ENCODE measurements at places on chromosomes 6 and 20. TPM values are rescaled to one million over a fixed set of nuclear protein-coding genes. Genes with fewer than 3 reads are reported as not detected.

The SLC13A3 gene
- not detected for total RNA-seq

DNA sequence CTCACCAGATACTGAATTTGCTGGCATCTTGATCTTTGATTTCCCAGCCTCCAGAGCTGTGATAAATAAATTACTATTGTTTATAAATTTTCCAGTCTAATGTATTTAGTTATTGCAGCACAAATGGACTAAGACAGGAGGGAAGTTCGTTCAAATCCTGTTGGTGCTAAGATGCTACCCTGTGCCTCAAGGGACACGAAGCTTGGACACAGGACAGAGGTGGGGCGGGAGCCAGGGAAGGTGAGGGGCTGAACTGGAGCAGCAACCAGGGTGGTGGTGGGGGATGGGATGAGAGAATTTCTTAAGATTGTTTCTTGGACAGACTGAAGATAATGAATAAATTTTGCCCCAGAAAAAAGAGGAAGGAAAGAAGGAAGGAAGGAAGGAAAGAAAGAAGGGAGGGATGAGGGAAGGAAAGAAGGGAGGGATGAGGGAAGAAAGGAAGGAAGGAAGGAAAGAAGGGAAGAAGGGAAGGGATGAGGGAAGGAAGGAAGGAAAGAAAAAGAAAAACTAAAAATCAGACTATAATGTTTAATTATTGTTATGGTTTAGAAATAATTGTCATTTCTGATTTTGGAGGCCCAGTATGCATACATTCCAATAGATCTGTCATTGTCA is 127.2 kb downstream of the CDC5L start:
- no peaks in the 10 kb centered on the region for H3K4me1 ChIP-seq
- no peak overlapping the region for H3K27ac ChIP-seq
- H3K36me3 ChIP-seq, result no peaks in the 10 kb centered on the region
- H3K27me3 ChIP-seq, result peaks cover 4% of the 10 kb centered on the region
- no peak overlapping the region for H3K4me3 ChIP-seq

The PNPLA1 gene
- not detected for total RNA-seq

DNA sequence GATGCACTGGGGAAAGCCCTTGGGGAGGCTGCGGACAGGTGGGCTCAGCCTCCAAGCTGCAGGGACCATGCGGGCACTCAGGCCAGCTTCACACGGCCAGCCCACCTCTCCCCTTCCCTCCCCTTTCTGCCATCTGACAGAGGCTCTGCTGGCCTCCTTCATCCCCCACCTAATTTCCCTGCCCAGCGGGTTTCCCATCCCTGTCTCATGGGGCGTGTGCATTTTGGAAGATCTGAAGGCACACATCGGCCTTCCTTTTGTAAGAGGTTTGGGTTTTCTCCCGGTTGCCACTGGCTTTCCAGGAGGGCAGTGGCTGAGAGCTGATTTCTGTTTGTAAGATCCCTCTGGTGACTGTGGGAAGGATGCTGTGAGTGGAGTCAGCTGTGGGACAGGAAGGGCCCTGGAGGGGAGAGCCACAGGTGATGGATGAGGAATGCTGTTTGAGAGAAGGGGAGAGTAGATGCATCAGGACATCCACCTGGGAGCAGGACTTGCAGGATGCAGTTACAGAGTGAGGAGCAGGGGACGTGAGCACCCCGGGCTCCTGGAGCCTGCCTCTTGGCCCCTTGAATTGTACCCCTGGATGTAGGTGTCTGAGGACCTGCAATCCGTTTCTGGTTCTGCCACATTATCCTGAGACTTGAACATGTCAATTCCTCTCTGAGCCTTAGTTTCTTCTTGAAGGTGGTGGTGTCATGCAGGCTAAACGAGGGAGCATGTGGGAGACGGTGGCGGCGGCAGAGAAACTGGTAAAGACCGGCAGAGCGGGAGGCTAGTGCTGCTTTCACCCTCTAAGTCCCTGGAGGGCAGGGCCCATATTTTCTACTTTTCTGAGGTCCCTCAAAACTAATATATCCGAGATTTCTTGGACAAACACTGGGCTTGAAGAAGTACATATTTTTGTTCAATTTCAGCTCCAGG is 5.9 kb upstream of the TUBB1 start:
- DNase-seq, result no peak
- H3K36me3 ChIP-seq, result no peaks in the 10 kb centered on the region
- H3K27ac ChIP-seq, result no peak overlapping the region
- H3K4me1 ChIP-seq, result peaks cover 34% of the 10 kb centered on the region

- no peaks in the 10 kb centered on the region for H3K27me3 ChIP-seq
- H3K36me3 ChIP-seq, result no peaks in the 10 kb centered on the region
- no peak overlapping the region for H3K4me3 ChIP-seq
- H3K27ac ChIP-seq, result no peak overlapping the region
- no peak for DNase-seq
Observed at GRCh38 chr20:8060977-8061376, 41.4 kb upstream of the TMX4 start.

DNA sequence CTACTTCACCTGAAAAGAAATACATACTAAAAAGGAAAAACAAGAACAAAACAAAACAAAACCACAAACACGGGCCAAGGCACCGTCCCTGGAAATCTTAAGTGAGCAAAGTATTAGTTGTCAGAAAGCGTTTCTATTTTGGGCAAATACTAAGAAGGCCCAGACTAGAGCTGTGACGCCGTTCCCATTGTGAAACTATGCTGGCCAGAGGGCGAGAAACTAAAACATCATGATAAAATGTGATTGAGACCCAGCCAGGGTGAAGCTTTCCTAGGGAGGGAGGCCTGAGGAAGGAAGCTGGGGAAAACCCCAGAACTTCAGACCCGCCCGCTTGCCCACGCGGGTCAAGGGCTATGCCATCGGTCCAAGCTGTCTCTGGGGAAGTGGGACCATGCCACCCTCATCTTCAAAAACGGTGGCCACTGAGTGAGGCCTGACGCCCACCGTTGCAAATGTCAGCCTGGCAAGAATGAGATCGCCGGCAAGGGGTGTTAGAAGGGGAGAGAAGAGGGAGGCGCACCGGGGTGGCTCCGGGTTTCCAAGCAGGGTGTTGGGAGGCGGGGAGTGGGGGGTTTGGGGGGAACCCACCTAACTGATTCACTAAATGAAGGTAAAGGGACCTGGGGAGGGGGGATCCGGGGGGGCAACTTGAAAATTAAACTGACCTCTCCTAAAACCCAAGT is 1950.9 kb upstream of the DEFB115 start:
- no peaks in the 10 kb centered on the region for H3K27me3 ChIP-seq
- H3K36me3 ChIP-seq, result no peaks in the 10 kb centered on the region
- no peak for DNase-seq
- no peak overlapping the region for H3K4me3 ChIP-seq
- no peaks in the 10 kb centered on the region for H3K4me1 ChIP-seq
- H3K27ac ChIP-seq, result no peak overlapping the region

The RUNX2 gene
- 25.8 TPM for total RNA-seq

The CASP8AP2 gene
- 31.3 TPM for total RNA-seq

- no peaks in the 10 kb centered on the region for H3K27me3 ChIP-seq
- DNase-seq, result no peak
- no peak overlapping the region for H3K27ac ChIP-seq
- no peaks in the 10 kb centered on the region for H3K36me3 ChIP-seq
Observed at GRCh38 chr6:22940581-22941290, 371.4 kb downstream of the HDGFL1 start.

DNA sequence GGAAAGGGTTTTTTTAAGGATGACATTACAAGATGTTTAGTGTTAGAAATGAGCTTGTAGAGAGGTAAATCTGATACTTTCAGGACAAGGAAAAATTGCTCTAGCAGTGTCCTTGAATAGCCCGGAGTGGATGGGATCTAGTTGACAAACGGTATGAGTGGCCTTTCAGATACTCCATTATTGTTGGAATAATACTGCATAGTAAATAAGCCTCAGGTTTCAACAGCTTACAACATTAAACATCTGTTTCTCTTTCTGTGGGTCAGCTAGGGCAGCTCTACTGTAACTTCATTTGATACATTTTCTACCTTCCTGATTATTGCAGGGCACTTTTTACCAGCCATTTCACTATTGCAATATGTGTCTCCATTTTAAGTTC is 118.0 kb downstream of the B3GAT2 start:
- no peak overlapping the region for H3K4me3 ChIP-seq
- H3K27ac ChIP-seq, result no peak overlapping the region
- H3K27me3 ChIP-seq, result no peaks in the 10 kb centered on the region
- H3K36me3 ChIP-seq, result no peaks in the 10 kb centered on the region

DNA sequence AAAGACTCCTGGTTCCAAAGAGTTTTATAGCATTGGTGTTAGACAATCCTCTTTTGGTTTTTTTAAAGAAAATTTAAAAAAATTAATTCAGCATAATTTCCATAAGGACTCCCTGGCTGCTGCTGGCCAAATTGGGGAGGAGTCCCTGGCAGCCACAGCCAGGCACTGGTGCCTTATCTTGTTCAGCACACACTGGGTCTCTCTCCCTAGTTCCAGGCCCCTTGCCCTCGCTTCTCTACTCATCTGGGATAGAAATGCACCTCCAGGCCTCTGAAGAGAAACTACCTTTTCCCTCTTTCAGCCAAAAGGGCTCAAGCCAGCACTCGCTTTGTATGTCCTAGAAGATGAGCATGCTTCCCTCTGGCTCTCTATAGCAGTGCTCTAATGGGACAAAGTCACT is 13.4 kb upstream of the MAPK13 start:
- peaks cover 96% of the 10 kb centered on the region for H3K4me1 ChIP-seq
- no peaks in the 10 kb centered on the region for H3K27me3 ChIP-seq
- H3K4me3 ChIP-seq, result no peak overlapping the region
- no peak for DNase-seq
- no peaks in the 10 kb centered on the region for H3K36me3 ChIP-seq

GRCh38 chr20:40442181-40442963 is 246.7 kb downstream of the MAFB start:
- no peaks in the 10 kb centered on the region for H3K27me3 ChIP-seq
- H3K4me3 ChIP-seq, result no peak overlapping the region
- no peak overlapping the region for H3K27ac ChIP-seq
- no peak for DNase-seq

DNA sequence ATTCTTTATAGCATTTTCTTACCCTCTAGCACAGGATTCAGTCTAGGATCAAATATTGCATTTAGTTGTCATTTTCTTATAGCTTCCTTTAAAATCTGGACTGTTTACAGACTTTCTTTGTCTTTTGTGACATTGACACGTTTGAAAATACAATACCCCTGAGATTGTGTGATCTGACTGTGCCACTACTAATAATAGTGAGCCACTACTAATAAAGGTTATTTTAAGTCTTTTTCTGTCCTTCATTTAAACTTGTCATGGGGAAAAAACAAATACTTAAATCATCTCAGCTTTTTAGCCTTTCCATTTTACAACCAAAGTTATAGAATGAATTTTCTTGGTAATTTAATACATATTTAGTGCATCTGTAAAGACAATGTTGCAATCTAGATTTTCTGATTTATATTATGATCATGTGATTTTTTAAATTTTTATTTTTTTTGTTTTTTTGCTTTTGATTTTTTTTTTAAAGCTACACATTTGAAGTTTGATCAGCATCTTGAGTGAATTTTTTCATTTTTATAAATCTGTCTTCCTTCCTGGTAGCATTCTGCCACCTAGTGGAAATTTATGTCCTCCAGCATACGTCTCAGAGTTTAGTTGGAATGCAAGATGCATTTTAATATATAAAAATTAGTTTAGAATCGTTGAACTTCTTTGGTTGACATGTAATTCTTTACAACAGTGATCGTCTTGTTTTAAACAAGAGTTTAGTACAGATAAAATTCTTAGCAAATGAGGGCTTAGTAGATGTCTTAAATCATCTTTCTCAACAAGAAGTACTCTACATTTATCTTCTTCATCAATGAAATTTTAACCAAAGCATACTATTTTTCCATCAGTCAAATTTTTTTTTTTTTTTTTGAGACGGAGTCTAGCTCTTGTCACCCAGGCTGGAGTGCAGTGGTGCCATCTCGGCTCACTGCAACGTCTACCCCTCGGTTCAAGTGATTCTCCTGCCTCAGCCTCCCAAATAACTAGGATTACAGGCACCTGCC is 119.4 kb downstream of the NCOA3 start:
- H3K4me1 ChIP-seq, result no peaks in the 10 kb centered on the region
- no peak overlapping the region for H3K4me3 ChIP-seq
- peaks cover 14% of the 10 kb centered on the region for H3K36me3 ChIP-seq
- no peak for DNase-seq

The KIF25 gene
- not detected for total RNA-seq

The KPNA5 gene
- total RNA-seq, result 13.5 TPM

DNA sequence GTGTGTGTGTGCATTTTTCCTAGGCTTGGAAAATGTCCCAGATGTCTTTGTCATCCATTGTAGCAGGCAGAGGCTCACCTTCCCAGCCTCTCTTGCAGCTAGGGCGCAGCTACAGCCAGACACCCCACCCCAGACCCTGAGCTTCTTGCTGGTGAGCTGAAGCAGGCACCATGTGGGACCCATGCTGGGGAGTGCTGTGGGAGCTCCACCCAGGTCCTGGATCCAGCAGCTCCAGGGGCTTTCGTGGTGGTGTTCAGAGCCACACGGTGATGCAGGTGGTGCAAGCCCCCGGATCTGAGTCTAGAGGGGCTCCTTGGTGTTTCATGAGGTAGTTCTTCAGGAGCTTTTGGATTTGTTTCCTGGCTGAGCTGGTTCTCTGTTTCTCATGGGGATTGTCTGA is 56.0 kb upstream of the ZFP64 start:
- no peak for DNase-seq
- H3K4me3 ChIP-seq, result no peak overlapping the region
- no peak overlapping the region for H3K27ac ChIP-seq

DNA sequence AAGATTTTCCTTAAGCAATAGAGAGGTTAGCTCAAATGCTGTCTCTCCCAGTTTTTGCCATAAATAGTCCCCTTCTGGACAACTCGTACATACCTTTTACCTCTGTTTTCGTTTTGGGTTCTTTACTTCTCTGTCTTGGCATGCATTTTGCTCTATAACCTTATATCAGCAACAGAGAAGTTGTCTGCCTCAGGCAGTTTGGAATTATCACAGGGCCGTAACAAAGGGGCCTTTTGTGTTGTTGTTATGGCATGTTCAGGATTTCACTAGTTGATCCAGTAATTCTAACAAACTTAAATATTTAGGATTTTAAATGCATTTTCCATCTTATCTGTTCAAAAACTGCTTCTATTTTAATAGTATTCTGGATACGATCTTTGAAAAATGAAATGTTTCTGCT is 259.8 kb downstream of the CD109 start:
- no peaks in the 10 kb centered on the region for H3K4me1 ChIP-seq
- no peak for DNase-seq
- no peak overlapping the region for H3K27ac ChIP-seq
- no peak overlapping the region for H3K4me3 ChIP-seq
- H3K27me3 ChIP-seq, result no peaks in the 10 kb centered on the region
- no peaks in the 10 kb centered on the region for H3K36me3 ChIP-seq

The HLA-DRB1 gene
- total RNA-seq, result 26.1 TPM

DNA sequence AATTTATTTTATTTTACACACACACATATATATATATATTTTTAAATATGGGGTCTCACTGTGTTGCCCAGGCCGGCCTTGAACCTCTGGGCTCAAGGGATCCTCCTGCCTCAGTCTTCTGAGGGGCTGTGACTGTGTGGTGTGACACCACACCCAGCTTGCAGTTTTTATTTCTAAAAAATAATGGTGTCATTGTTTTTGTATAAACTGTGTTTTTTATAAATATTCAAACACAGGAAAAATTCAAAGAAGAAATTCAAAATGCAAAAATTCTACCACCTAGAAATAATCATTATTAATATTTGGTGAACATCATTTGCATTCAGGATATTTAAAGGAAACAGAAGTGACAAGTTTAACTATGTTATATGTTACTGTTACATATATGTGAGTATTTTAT is 3.1 kb downstream of the CCDC28A start:
- H3K27me3 ChIP-seq, result no peaks in the 10 kb centered on the region
- H3K36me3 ChIP-seq, result no peaks in the 10 kb centered on the region
